AG04450 (cell line): ENCODE measurements at places on chromosomes 6 and 20.
A peak's percentile ranks its signal among the peaks of the same experiment; 100 is the strongest.

DNA sequence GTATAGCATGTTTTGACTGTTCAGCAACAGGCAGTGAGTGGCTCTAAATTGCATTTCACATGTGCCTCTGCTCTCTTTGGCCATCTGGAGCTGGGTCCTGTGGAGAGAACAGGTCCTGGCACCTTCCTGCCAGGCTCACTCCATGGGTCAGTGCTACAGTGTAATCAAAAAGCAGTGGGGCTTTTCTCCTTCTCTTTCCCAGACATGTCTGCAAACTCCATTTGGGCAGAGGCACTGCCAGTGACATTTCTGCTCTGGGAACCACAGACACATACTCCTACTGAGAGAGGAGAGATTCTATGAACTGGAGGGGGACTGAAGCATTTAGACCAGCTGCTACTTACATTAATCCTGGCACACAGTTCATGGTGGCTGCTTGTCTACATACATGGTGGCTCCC lies 68.3 kb upstream of the TRAF3IP2 start:
- DNase-seq = no peak

GRCh38 chr6:52399511-52400312 lies 20.4 kb upstream of the EFHC1 start:
- DNase-seq = no peak

- no peak for DNase-seq
Observed at GRCh38 chr6:12818324-12818723, 101.8 kb downstream of the PHACTR1 start.

- no peak for DNase-seq
Observed at GRCh38 chr6:43779852-43780236, 9.8 kb downstream of the VEGFA start.

GRCh38 chr6:167129562-167129961 lies 6.7 kb downstream of the CCR6 start:
- no peak for DNase-seq

DNA sequence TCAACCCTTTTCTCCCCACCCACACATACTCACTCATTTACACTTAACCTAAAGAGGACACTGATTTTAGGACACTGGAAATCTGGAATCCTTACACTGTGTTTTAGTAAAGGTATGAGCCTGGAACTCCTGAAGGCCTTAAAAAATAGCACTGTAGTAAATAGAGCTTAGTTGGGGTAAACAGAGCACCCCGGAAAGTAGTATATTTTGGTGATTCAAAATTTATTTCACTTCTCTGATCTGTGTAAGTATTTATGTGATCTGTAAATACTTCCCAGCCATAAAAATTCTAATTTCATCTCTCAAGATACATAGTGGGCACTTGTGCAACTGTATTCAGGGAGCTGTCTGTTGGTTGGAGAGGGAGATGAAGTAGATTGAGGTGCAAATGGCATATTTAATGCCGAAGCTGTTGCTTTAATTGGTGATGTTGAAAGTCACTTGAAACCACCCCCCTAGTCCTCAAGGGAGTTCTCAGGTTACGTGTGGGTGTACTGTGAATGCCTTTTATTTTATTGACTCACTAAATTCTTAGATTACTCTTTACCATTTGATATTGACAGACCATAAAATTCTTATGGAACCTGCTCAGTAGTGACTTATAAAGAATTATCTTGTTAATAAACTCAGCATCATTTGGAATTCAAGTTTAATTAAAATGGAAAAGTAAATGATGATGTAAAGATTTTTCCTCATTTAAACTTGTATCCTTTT lies 154.9 kb downstream of the SOX4 start:
- no peak for DNase-seq

DNA sequence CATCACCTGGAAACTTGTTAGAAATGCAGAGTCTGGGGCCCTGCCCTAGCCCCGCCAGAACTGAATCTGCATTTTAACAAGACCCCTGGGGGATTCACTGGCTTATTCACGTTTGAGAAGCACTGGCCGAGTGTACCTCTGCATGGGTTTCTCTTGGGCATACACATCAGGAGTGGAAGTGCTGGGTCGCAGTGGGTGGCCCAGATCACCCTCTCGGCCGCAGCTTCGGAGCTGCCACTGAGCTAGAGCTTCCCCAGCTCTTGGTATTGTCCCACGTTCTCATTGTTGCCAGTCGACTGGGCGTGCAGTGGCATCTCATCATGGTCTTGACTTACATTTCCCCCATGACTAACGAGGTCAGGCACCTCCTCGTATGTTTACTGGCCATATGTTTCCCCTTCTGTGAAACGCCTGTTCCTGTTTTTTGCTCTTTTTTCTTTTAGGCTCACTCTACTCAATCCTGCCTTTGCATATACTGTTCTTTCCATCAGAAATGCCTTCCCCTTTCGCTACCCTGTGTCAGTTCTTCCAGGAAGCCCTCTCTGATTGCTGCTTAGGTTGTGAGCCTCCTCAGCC lies 3.0 kb upstream of the DLGAP4 start:
- no peak for DNase-seq

- DNase-seq = no peak
Observed at GRCh38 chr20:37378785-37379598, 33.1 kb downstream of the SRC start.

GRCh38 chr20:32231245-32231644 lies 23.6 kb downstream of the POFUT1 start:
- DNase-seq = no peak

- no peak for DNase-seq
Observed at GRCh38 chr20:63934271-63935068, 21.7 kb downstream of the UCKL1 start.

GRCh38 chr6:15517600-15517999 lies 145.2 kb downstream of the DTNBP1 start:
- DNase-seq = no peak

DNA sequence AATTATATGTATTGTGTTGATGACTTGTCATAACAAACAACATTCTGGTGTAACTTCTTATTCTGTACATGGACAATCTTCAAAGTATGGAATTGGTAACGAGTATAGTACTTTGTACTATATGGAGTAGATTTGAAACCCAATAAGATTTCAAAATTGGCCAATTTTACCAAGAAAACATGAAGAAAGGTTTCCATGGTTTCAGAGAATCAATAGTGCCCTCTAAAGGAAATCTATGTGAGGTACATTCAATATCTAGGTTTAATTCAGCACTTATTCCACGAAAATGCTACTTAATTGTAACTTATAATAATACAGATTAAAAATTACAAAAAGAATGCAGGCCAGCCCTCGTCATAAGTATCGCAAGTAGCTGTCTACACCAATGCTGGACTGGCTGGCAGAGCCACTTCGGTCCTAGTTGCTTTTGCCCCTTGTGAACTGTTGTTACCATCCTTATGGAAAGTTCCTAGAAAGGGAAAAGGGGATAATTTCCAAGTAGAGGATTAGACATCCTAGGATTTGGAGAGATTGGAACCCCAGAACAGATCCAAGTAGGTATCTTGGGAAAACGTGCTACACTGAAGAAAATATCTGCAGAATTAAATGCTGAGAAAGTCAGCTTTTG lies 70.9 kb downstream of the LCA5 start:
- DNase-seq = no peak

GRCh38 chr6:105097288-105097687 lies 82.5 kb downstream of the POPDC3 start:
- no peak for DNase-seq

DNA sequence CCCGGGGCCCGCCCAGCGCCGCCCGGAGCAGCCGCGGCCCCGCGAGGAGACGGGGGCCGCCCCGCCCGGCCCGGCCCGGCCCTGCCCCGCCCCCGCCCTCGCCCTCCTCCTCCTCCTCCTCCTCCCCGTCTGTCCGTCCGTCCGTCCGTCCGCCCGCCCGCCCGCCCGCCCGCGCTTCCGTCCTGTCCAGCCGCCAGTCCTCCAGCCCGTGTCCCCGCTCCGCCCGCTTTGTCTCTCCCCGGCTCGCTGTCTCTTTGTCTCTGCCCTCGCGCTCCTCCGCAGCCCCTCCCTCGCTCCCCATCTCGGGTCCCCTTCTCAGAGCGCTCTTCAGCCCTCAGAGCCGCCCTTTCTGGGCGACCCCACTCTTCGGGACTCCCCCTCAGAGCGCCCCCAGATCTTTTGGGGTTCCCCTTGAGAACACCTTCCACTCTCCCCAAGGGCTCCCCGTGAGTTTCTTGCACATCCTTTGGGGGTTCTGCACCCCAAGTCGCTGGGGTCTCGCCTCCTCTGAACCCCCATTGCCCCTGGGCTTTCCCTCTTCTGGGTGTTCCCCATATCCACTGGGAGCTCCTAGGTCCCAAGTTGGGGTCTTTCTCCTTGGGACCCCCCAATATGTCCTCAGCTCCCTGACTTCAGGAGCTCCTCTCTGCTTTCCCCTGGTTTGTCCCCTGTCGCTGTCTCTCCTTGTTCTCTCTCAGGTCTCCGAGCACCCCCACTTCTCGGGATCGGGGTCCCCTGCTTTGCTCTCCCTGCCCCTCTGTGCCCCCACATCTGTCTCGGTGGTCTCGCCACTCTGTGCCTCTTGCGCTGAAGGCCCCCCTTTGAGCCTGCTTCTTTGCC lies 79.5 kb upstream of the MYL9 start:
- DNase-seq = no peak

GRCh38 chr6:15546591-15546990 lies 116.2 kb downstream of the DTNBP1 start:
- no peak for DNase-seq

GRCh38 chr6:8041913-8042583 lies 22.1 kb downstream of the BLOC1S5 start:
- no peak for DNase-seq

GRCh38 chr20:19758501-19759331 lies 658 bp downstream of the RIN2 start:
- no peak for DNase-seq

GRCh38 chr6:137729866-137730629 lies 137.0 kb upstream of the TNFAIP3 start:
- DNase-seq = no peak

GRCh38 chr6:119174879-119175817 lies 96.7 kb upstream of the FAM184A start:
- DNase-seq = no peak

DNA sequence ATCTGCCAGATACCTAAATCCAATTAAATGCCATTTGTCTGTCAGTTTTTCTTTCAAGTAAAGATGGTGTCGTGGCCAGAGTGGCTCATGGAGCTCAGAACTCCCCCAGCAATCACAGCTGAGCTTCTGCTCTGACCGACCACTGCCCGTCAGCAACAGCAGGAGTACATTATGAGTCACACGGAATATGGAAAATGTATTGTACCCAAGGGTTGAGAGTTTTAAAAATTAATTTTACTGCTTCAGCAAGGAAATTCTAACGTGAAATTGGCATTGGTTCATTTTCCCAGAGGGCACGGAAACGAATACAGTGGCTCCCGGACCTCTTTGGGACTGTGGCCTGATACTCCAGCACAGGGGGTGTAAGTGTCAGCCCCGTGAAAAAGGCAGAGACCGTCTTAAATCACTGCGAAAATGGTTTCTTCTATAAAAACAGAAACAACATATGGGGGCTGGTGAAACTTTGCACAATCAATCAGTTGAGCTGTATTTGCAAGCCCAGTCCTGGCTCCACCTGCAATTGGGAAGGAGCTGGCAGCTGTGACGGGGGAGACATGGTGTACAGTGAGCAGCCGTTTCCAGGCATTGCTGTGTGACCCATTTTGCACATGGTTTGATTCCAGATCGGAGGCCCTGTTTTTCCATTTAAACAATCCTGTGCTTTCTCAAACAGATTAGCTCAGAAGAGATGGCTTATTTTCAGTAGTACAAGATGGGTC lies 12.8 kb downstream of the NPEPL1 start:
- DNase-seq = no peak

DNA sequence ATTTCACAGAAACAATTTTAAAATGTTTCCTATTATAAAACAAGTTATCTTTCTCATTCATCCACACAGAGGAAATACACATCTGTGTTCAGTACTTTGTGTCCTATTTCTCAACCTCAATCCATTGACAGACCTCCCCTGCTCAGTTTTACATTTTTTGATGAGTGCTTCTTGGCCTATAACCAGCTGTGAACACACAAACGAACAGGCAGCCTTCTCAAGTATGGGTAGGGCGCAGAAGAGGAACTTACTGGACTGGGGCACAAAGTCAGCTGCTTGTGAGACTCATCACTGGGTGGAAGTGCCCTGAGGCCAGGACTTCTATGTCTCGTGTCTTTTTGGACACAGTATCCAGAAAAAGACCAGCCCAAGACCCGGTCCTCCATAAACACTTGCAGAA lies 2.8 kb downstream of the RPS6KA2 start:
- no peak for DNase-seq

DNA sequence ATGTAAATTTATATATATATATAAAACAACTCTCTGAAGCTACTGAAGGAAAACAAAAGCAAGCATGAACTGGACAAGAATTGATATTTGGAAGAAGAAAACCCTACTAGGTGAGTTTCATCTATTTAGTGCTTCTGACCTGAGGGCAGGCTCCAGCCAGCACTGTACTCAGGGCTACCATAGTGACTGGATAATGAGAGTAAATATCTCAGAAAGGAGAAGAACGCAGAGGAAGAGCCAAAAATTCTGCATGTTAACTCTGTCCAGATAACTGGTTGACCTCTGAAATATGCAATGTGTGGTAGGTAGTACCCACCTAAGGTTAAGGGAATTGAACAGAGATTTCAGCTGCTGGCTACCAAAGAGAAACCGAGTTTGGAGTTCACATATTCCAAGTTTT lies 41.4 kb upstream of the CCN2 start:
- DNase-seq = no peak

- no peak for DNase-seq
Observed at GRCh38 chr6:33248643-33248931, 23.1 kb downstream of the VPS52 start.

- no peak for DNase-seq
Observed at GRCh38 chr20:37920270-37920669, 17.3 kb downstream of the VSTM2L start.

GRCh38 chr6:153435787-153436186 lies 304.7 kb upstream of the RGS17 start:
- DNase-seq = no peak

- peak; percentile 69 for DNase-seq
Observed at GRCh38 chr6:139891471-139891870, 517.0 kb upstream of the CITED2 start.

- no peak for DNase-seq
Observed at GRCh38 chr20:59512651-59513050, 91.7 kb upstream of the PHACTR3 start.

DNA sequence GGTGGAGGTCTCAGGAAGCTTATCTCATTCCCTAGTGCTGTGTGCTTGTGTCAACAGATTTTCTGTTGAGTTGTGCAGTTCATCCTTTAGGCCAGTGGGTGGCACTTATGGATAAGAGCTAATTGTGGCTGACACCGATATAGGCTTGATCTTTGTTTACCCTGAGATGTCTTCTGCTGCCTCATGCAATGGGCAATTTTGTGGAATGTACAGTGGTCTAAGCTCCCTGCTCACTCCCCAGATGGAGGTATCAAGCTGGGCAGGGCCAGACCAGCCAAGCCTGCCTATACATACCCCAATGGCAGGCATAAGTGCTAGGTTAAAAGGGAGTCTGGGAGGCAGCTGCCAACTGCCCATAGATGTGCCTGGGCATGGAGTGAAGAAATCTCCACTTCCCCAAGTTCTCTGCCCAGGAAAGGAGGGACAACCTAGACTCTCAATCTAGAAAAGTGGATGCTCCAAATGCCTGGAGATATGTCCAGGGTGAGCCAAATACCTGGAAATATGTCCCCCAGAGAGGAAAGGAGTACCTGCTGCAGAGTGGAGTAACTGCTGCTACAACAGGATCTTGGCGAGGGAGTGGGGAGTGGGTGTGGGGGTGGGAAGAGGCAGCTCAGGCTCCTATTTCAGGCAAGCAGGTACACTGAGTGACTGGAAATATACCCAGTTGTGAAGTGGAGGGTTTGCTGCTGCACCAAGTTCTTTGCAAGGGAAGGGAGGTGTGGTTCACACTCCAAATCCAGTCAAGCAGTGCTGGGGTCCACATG lies 53.2 kb upstream of the ARG1 start:
- no peak for DNase-seq

- DNase-seq = peak; percentile 37
Observed at GRCh38 chr6:136244061-136244616, 6.0 kb downstream of the MTFR2 start.
